ENCODE measurements at places on chromosomes 1 and 21.

DNA sequence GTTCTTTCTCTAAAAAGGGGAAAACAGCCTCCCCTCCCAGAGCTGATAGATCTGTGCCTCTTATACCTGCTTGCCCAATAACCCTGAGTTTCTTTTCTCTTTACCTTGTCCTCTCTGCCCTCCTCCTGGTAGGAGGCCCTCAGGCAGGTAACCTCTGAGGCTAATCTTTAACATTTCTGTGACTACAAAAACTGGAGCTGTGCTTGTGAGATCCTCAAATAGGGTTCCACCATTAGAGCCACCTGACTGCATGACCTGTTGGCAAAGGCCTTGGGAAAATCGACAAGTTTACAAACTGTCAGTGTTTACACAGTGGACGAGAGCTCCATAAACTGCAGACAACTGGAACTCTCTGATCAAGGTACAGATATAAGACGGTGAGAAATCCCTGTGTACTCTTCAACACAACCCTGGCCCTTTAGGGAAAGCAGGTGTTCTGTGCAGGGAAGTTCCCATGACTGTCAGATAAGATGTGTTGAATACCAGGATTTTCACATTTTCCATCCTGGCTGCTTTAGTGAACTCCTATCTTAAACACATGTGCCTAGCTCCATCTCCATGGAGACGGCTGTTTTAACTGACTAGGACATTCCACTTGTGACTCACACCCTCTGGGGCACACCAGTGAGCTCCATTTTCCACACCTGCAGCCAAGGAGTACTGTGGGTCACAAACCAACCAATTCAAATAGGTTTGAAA lies 38.3 kb downstream of the ECE1 start:
- DNase-seq = peak; percentile 50

- no peak for DNase-seq
Measured at GRCh38 chr1:234000557-234001041, 96.1 kb downstream of the SLC35F3 start.

GRCh38 chr1:101566883-101567538 lies 330.2 kb downstream of the S1PR1 start:
- no peak for DNase-seq

DNA sequence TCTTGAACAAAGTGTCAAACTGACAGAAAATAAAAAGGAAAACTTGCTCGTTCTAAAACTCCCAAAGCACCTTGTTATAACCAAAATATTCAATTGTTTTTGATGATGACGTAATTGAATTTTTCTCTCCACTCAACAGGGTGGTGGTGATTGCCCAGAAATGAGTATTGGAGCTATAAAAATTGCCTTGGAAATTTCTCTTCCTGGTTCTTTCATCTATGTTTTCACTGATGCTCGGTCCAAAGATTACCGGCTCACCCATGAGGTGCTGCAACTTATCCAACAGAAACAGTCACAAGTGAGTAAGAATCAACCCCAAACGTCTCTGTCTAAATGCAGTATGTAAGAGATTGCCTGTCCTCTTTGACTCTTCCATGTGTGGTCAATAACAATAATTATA lies 130.1 kb downstream of the HMCN1 start:
- no peak for DNase-seq

GRCh38 chr1:64663668-64664067 lies 81.2 kb upstream of the RAVER2 start:
- DNase-seq = no peak

- no peak for DNase-seq
Measured at GRCh38 chr1:37052120-37052519, 17.8 kb upstream of the GRIK3 start.

GRCh38 chr1:170568197-170568596 lies 36.2 kb downstream of the GORAB start:
- DNase-seq = no peak

- no peak for DNase-seq
Measured at GRCh38 chr1:114467491-114467890, 43.5 kb downstream of the TRIM33 start.

DNA sequence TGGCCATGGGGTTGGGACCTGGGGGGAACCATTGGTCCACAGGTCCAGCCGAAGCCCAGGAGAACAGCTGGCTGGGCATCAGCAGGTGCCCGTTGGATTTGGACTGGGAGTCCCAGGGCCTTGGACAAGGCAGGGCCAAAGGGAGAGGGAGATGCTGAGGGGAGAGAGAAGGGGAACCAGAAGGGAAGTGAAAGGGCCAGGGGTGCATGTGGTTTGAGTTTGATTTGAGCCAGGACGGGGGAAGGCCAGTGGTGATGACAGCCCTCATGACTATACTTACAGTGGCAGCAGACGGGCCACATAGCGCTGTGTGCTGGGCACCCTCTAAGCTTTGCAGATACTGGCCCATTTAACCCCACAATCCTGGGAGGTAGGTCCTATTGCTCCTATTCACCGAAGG lies 18.8 kb downstream of the AGRN start:
- no peak for DNase-seq

GRCh38 chr1:241310451-241310850 lies 46.6 kb downstream of the RGS7 start:
- DNase-seq = no peak

GRCh38 chr1:55654750-55655149 lies 439.6 kb upstream of the USP24 start:
- DNase-seq = no peak

- DNase-seq = no peak
Measured at GRCh38 chr1:100643471-100644196, 75.9 kb upstream of the VCAM1 start.

DNA sequence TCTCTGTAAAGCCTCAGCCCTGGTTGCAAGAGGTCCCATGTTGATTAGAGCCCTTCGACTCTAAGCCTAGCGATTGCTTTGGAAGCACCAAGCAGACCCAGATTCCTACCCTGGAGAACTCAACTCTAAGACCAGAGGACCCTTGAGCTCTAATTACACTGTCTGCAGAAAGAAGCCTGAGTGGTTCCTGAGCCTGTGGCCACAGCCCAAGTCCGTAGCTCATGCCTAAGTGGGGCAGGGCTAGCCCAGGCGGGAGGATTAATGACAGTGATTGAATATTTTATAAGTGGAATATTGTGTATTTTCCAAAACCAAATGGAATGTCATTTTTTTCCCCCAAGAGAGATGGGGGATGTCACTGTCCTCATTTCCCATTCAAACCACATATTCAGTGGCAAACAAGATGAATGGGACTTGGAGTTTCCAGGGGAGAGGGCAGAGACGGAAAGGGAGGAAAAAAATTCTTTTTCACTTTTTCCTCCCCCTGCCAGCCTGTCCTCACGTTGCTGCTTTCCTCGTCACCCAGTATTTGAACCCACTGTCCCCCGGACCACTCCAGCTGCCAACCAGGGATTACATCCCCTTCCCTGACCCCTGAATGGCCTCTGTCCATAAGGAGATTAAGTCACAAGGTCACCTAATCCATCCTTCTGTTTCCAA lies 79.6 kb upstream of the CTTNBP2NL start:
- peak; percentile 38 for DNase-seq

- no peak for DNase-seq
Measured at GRCh38 chr1:170354690-170355089, 177.3 kb upstream of the GORAB start.

DNA sequence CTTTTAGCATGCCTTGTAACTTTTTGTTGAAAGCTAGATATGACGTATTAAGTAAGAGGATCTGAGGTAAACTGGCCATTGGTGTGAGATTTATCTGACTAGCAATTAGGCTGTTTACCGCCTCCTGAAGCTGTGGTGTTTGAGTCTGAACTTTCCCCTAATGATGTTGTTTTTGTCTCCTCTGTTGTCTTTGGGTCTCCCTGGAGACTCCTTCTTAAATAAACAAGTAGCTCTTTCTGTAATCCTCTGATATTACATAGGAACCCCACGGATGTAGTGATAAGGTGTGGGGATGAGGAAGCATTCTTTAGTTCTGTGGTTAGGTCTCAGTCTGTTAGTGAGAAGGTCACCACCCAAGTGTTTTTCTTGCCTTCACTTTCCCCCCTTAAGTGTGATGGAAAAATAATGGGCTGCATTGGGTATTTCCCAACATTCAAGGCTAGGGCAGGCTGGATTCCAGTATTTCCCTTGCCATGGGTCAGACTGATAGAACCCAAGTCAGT lies 33.0 kb downstream of the PRSS38 start:
- no peak for DNase-seq

DNA sequence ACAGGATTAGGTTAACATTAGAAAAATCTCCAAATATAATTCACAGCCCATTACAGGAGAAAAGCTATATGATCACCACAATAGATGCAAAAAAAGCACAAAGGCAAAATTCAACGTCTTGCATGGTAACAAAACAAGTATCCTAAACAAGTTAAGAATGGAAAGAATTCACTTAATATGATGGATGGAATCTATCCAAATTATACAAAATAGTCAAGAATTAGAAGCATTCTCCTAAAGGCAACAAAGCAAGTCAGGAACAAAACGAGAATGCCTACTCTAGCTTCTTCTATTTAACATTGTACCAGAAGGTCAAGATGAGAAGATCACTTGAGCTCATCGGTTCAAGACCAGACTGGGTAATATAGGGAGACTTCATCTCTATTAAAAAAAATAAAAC lies 442.8 kb downstream of the SETD4 start:
- no peak for DNase-seq

- DNase-seq = no peak
Measured at GRCh38 chr1:211127166-211127565, 6.8 kb downstream of the KCNH1 start.

GRCh38 chr1:18496497-18497235 lies 15.9 kb downstream of the KLHDC7A start:
- DNase-seq = no peak

- DNase-seq = no peak
Measured at GRCh38 chr1:23726686-23727085, 16.6 kb upstream of the ELOA start.

GRCh38 chr21:45590246-45590725 lies 48.0 kb upstream of the SLC19A1 start:
- DNase-seq = no peak

DNA sequence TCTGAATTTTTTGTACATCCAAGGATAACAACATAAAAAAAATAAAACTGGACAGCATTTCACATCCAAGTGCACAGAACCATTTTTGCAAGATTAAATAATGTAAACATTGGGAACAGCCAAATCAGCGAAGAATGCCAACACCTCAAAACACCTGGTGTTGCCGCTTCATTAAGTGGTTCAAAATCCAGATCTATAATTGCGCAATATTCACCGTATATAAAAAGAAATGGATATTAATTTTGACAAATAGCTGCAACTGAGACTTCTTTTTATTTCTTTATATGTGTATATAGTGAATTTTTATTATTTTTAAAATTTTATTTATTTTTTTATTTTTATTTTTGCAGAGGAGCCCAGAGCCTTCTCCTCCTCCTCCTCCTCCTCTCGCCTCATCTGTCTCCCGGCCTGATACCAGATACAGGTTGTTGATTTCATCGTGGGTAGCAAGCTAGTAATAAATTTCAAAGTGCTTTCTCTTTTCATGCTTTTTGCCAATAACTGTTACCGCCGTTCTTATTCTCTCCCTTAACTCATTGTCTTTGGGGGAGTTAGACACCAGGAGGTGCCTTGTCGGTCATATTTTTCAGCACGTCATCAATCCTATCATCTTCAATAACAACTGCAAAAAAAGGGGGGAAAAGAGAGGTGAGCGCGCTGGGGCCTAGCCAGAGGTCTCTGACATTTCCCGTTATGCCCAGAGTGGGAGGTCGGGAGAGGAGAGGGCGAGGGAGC lies 2.7 kb downstream of the CAMK2N1 start:
- DNase-seq = no peak

DNA sequence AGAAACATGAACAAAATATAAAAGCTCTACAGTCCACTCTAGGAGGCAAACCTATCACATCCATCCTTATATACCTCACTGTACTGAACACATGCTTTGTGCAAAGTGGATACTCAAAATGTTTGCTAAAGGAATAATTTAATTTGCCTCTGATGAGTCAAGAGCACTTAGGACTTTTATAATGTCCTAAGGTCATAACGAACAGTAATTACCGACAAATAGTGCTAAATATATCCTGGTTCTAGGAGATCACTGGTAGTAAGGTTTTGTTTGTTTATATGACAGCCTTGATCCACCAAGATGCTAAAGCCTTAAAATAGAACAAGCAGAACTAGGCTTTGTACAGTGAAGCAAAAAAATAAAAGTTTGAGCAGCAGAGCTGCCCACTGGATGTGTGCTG lies 70.6 kb downstream of the GADD45A start:
- DNase-seq = peak; percentile 86

DNA sequence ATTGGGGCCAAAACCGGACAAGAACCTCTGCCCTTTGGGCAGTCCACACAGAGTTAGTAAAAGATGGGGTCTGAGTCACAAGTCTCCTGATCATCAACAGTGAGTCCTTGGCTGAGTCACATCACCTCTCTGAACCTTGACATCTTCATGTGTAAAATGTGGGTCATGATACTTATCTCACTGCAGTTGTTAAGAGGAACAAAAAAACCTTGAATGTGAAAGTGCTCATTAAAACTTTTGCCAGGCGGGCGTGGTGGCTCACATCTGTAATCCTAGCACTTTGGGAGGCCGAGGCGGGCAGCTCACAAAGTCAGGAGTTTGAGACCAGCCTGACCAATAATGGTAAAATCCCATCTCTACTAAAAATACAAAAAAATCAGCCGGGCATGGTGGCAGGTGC lies 15.7 kb downstream of the S100A16 start:
- no peak for DNase-seq

DNA sequence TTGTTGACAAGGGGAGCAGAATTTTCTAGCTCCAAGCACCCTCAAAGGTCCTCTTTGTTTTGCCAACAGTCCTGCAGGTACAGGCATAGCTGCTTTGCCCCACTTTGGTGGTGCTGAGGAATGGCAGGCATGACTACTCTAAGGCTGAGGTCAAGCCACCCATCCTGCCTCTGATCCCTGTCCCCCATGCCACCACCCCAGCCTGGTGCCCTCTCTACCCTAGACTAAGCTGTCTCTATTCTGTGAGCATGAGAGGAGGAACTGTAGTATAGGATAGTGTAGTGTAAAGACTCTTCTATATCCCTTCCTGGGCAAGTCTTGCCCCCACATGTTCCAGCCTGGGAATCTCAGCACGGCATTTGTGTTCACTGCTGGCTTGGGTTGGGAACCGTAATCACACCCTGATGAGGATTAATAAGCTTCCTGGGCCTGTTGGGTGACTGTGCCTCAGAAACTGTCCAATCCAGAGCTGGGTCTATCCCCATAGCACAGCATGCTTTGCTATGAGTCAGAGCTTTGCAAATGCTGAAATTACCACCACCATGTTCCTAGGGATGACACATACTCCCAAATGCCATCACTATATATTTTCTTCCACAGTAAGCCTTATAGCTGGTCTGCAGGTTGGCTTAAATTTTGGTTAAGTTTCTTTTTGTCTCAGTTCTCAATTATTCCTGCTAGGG lies 105.7 kb upstream of the PPP2R5A start:
- DNase-seq = no peak

DNA sequence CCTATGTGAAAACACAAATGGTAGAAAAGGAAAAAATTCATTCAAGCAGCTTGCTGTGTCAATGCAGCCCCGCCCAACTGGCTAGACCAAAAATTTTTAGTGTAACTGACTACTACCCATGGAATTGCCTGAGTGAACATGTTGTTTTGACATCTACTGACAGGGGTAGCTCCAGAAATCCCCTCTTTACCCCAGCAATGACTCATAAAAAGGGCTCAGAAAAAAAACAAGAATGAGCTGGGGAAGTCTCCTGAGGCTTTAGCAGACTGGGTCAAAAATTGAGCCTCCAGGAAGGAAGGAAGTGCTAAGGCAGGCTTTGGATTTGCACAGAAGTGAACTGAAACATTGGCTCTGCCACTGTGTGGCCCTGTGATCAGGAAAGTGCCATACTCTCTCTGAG lies 24.4 kb upstream of the FGGY start:
- no peak for DNase-seq
